ENCODE measurements at places on chromosomes 5 and 9.

DNA sequence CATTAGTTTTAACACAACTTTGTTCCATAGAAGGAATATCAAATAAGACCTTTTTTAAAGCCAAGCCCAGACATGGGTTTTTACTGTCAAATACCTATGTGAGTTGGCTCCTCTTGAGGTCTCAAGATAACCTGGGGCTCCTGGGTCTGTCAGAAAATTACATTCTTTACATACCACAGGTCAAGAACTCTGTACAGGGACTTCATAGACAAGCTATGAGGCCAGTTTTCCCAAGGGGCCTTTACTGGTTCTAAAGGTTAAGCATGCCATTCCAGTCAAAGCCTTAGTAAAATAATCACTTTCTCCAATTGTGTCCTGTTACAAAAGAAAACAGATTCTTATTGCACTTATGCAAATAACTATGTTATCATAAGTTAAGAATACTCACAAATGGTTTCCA is 15.5 kb upstream of the SMC2 start:
- DNase-seq, result no peak

GRCh38 chr5:113804943-113805342 is 291.4 kb downstream of the YTHDC2 start:
- DNase-seq, result no peak

GRCh38 chr5:38265546-38266179 is 7.3 kb downstream of the EGFLAM start:
- peak; percentile 49 for DNase-seq

DNA sequence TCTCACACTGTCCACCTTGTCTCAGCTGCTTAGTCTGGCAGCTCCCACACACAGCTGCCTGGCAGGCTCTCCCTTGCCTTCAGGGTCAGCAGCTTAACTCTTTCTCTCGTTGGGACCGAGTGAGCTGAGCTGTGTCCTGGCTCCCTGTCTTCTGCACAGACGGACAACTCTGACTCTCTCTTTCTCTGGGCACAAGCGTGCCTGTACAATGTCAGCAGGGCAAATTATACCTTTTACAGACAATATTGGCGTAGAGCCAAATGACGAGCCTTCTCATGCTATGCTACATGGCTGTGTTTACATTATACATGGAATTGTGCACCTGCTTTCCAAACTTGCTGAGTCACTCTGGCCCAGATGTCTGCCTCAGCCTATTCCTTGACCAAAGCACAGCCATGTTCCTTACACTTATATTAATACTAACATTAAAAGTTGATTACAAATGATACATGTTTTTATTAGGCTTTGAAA is 188.6 kb downstream of the CYLC2 start:
- DNase-seq, result no peak

GRCh38 chr5:61344187-61344944 is 12.3 kb downstream of the ZSWIM6 start:
- DNase-seq, result no peak

- DNase-seq, result no peak
Measured at GRCh38 chr9:100884518-100884917, 144.0 kb upstream of the PLPPR1 start.

GRCh38 chr5:166088389-166089039 is 2202.9 kb upstream of the WWC1 start:
- DNase-seq, result no peak

- no peak for DNase-seq
Measured at GRCh38 chr5:137375741-137376526, 123.2 kb downstream of the SPOCK1 start.

DNA sequence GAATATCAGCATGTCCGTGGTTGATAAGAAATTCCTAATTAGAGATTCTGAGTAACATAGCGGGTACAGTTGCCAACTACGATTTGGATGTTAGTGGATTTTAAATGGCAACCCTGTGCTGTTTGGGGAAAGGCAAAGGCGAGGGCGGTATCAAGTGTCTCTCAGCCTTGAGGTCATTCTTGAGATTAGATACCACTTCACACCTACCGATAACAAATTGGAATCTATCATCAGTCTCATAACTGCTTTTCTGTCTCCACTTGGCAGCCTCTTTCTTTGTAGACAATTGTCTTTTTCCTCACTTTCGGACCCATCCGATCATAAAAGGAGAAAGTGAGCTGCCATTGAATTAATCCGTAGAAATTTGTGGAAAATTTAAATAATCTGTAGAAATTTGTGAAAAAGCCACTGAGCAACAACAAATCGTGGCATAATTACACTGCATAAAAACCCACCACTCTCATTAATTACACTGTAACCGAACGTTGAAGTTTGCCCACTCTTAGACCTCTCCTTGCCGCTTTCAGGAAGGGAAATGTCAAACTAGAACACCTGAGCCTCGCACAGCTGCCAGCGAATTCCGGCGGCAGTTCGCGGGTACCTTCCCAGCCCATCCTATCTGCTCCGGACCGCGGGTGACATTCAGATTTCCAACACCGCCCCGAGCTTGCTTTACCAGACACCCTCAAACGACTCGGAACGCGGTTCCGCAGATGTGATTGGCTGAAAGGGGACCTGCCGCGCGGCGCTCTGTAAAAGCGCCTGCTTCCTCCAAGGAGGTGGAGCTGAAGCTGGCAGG is 849 bp upstream of the RGMB start:
- DNase-seq, result peak; percentile 28

DNA sequence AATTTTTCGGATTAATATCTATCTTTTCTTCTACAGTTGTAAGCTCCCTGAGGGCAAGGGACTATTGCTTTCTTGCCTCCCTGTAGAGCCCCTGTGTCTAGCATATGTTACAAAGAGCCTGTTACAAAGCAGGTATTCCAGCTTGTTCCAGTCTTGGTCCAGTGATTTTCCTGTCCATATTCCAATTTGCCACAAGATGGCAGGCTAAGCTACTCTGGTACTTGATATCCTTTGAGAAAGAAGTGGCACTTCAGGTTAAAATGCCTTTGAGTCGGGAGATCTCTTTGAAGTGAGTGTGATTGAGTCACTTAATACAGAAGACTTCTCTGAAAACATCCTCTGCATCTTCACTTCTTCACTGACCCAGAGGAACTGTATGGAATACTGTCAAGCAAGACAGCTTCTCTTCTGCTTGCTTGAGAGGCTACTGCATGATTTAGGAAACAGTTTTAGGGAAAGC is 24.5 kb downstream of the CAVIN4 start:
- DNase-seq, result no peak

GRCh38 chr5:111755345-111755941 is 1.6 kb downstream of the NREP start:
- DNase-seq, result no peak

DNA sequence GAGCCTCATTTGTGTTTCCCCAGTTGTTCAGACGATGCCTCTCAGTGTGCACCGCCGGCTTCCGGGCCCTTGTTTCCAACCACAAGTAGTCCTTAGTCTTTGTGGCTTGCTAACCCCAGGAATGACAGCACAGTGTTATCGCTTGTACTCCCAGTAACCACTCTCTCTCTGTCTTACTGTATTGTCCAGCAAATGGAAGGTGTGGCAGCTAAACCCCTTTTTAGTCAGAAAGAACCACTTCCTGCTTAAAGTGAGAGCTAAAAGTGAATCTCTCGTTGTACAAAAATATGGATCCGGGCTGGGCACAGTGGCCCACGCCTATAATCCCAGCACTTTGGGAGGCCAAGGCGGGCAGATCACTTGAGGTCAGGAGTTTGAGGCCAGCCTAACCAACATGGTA is 61.3 kb downstream of the ENC1 start:
- DNase-seq, result peak; percentile 45

DNA sequence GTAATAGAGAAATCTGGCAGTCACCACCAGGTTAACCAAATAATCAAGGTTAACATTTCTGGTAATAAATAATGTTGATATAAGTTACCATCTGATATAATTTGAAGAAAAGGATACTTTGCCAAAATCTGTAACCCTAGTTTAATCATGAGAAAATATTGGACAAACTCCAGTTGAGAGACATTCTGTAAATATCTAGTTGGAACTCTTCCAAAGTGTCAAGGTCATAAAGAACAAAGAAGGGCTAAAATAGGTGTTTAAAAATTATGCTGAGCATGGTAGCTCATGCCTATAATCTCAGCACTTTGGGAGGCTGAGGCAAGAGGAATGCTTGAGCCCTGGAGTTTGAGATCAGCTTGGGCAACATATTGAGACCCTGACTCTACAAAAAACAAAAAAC is 253.3 kb downstream of the MRPS30 start:
- DNase-seq, result no peak

DNA sequence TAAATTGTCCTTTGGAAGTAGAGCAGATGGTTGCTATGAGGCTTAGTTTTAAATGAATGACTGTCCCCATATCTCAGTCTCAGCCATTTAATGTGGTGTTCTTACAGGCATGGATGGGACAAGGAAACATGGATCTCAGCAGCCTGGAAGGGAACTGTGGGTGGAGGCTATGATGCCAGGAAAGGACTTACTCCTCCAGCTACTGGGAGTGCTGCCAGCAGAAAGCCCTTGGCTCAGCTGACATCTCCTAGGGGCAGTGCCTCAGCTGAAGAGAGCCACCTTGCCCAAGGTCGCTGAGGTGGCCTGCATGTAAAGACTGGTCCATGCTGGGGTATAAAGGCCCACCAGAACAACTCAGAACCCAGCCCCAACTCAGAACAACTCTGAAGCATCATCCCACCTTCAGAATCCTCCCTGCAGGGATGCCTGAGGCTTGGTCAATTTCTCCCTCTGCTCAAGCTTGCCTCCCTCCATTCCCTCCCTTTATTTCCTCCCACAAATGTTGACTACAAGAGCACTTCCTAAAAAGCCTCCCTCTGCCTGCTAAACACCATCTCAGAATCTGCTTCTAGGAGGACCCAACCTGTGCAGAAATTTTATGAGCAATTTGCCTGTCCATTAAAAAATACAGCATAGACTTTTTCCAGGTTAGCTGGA is 1.8 kb upstream of the PDE8B start:
- no peak for DNase-seq

DNA sequence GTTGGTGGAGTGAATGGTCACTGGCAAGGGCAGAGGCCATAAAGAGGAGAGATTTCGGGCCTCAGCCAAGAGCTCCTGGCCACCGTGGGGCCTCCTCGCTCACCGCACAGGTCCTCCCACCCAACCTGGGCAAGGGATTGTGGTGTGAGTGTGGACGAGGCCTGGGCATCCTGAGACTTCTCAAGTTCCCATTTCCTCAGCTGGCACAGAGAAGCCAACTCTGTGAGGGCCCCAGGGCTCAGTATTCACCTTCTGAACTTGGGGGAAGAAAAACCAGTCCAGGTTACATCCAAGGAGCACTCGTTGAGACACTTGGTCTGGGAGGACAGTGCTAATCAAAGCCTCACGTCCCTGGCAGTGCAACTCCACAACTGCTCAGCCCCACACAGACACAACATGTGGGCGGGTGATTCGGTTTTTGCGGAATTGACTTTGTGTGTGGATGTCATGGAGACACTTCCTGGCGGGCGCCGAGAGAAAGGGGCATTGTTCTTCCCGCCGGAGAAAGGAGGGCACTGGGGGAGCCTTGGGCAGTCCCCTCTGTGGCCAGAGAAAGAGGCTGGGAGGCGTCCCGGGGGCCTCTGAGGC is 28.5 kb upstream of the NKD2 start:
- no peak for DNase-seq

DNA sequence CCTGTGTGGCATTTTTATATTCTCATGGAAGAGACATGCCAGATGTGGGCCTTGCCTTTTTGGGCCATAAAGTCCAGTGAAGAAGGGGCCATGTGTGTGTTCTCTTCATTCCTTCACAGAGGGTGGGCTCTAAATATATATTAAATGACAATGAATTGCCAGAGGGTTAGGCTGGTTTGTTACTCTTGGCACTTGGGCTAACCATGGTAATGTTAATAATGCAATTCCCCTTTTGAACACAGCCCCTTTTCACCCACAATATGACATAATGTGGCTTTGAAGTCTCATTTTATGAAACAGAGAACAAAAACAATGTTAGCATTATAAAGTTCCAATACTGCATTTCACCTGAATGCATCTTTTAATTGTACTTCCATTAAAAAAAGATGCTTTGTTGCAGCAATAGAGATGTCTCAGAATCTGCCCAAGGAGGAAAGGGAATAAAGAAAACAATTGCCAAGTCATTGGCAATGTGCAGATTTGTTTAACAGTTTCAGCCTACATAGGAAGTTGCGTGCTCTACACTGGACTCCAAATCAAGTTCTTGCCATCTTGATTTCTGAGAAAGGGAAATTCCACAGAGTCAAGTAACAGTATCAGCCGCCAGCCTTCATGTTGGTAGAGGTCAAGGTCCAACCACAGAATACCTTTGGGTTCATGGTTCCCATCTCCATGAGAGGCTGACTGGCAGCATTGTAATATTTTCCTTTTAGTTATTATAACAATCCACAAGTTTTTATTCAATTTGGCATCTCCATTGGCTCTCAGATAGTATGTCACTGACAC is 141.9 kb downstream of the SLC12A2 start:
- DNase-seq, result no peak

DNA sequence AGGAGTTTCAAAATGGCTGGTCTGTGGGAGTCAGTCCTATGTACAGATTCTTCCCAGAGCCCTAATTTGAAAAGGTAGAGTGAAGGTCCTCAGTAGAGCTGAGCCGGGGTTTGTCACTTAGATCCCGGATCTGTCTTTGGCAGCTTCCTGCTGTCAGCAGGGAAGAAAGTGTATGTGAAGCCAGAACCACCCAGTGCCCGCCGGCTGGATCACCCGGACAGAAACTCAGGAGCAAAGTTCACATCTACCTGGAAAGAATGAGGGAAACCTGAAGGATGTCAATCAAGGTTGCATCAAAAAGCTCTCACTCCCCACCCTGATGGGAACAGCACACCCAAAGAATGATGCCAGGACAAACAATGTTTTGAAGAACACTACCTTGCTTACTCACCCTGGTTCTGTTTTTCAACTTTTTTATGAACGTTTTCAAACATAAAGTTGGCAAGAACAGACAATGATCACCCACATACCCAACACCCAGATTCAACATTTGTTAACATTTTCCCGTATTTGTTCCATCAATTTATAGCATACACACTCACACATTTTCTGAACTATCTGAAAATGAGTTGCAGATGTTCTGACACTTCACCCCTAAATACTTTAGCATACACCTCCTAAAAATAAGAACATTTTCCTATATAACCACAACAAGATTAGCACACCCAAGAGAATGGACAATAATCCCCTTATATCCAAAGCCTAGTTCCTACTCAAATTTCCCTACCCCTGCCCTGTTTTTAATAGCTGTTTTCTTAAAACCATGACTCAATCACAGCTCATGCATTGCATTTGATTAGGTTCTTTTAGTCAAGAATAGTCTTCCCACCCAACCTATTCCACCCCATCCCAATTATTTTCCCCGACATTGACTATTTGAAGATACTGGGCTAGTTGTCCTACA is 133.9 kb downstream of the LHFPL2 start:
- no peak for DNase-seq

GRCh38 chr5:155019601-155020226 is 6.2 kb downstream of the KIF4B start:
- no peak for DNase-seq

All from stimulated activated CD8-positive, alpha-beta memory T cell treated with anti-CD3 and anti-CD28 coated beads, Interleukin-2, amount 100 ng/mL, for 48 hours (primary cell).